ENCODE measurements at places on chromosomes 7 and 10.

DNA sequence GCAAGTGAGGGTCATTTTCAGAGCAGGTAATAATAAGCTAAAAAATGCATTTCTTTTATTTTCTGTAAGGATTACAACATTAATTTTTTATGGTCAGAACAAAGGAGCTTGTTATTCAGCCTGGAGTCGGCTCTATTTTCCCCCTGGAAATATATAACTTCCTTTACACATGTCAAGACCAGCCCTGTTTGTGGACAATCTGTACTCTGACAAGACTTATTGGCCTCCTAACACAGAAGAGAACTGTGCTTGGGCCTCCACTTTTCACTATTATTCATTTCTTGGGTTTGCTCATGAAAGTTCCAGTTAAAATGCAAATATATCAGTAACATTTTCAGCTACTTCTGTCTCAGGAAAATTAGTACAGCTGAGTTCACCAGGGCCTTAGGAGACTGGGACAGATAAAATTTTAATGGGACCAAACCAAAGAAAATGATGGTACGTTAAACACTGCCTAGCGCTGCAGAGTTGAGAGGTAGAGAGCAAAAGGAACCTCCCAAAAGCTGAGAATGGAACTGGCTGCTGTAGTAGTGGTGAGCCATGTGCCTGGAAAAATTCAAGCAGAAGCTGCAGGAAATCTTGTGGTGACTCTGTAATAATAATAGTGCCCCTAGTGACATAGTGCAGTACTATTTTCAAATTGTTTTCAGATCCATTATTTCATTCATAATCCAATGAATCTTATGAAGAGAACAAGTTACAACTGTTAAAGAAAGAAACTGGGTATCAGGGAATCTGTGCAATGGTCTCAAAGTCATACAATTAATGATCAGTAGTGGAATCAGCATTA, 227.2 kb upstream of the KIAA1217 start:
- no peak for DNase-seq

- no peak for DNase-seq
Observed at GRCh38 chr10:119132521-119133345, 28.8 kb downstream of the DENND10 start.

GRCh38 chr10:14570800-14571199, 203.9 kb downstream of the FAM107B start:
- DNase-seq = no peak

GRCh38 chr10:13837966-13838365, 251.2 kb downstream of the PRPF18 start:
- no peak for DNase-seq

DNA sequence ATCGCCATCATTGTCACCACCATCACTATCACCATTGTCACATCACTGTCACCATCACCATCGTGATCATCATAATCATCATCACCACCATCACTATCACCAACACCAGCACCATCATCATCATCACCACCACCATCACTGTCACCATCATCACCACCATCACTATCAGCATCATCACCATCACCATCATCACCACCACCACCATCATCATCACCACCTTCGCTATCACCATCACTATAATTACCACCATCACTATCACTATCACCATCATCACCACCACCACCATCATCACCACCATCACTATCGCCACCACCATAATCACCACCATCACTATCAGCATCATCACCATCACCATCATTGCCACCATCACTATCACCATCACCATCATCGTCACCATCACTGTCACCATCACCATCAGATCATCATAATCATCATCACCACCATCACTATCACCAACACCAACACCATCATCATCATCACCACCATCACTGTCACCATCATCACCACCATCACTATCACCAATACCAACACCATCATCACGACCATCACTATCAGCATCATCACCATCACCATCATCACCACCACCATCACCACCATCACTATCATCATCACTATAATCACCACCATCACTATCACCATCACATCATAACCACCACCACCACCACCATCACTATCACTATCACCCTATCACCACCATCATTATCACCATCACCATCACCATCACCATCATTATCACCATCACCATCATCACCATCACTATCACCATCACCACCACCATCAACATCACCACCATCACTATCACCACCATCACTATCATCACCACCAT, 6.0 kb upstream of the GNA12 start:
- DNase-seq = no peak

- DNase-seq = peak; percentile 38
Observed at GRCh38 chr7:40640566-40640965, 505.8 kb downstream of the SUGCT start.

DNA sequence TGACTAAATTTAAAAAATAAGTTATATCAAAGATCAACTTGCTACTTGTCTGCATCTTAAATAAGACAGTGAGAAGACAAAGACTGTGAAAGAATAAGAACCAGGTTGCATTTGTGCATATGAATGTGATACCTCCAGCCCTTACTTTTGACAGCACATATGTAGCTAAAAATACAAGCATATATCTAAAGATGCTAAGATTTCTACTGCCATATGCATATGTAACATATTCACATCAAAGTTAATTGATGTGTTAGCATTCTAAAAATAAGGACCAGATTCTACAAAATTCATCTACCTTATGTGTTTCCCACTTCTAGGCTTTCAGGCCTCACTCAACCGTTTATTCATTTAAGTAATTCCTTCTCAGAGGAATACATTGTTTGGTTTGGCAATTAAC, 1120.3 kb upstream of the LRRTM3 start:
- no peak for DNase-seq

Measured in AG09319 (cell line).